ENCODE measurements at places on chromosomes 12 and 14.
A peak's percentile ranks its signal among the peaks of the same experiment; 100 is the strongest.

- DNase-seq: no peak
These were observed 448.6 kb downstream of the RAD51B start for GRCh38 chr14:68268197-68268596.

- DNase-seq: no peak
These were observed 441.6 kb upstream of the FBXO33 start for GRCh38 chr14:39873791-39874190.

DNA sequence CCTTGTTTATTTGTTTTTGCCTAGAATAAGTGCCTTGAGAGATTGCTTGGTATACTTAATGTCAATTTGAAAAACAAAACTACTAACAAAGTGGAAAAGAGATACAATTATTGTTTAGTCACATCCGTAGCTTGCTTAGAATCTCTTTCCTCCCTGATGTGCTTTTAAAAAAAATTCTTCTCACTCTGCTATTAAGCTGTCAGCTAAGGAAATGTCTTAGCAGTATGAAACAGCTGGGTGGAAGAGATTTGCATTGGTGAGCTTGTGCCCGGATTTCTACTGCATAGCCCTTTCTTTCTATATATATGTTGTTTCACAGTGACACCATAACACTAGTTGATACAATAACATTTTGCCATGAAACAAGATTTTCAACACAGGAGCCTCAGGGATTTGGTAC, 229.4 kb upstream of the RGS6 start:
- no peak for DNase-seq

DNA sequence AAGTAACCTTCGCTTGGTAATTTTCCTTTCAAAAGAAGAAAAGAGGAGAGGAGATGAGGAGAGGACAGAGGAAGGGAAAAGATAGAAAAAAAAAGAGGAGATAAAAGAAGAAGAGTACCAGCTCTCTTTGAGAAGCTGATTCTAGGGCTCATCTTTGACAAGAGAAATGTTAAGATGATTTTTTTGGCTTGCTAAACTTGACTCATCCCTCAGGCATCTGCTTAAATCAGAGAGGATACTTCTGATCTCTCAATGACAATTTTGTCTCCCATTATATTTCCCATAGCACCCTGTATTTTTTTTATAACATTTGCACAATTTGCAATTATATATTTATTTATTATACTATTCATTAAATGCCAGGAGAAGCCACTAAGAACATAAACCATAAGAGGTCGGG, 17.1 kb downstream of the SYT1 start:
- DNase-seq: no peak

DNA sequence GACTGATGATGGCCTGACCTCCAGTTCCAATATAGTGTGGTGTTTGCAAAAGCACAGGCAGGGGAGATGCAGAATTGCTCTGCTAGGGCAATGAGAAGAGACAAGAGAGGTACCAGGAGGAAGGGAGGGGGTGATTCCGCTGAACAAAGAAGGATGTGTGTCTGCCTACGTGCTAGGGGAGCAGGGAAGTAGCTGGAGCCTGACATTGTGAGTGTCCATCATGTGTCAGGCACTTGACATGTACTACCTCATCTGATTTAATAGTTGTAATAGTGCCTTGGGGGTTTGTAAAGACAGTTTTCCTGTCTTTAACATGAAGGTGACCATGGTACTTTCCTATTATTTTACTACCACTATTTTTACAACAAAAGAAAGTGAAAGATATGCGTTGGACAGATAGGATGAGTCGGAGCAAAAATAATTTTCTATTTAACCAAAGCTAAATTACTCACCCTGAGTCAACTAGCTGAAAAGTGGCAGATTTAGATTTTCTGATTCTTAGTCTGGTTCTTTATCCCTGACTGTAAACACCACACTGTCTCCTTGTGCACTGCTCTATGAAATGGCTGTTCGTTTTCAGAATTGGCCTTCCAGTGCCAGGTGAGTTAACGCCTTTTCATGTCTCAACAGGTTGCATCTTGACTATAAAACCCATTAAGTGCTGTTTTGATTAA, 33.7 kb upstream of the TEAD4 start:
- DNase-seq: no peak

GRCh38 chr14:50067723-50068495, 48.5 kb downstream of the VCPKMT start:
- peak; percentile 44 for DNase-seq

DNA sequence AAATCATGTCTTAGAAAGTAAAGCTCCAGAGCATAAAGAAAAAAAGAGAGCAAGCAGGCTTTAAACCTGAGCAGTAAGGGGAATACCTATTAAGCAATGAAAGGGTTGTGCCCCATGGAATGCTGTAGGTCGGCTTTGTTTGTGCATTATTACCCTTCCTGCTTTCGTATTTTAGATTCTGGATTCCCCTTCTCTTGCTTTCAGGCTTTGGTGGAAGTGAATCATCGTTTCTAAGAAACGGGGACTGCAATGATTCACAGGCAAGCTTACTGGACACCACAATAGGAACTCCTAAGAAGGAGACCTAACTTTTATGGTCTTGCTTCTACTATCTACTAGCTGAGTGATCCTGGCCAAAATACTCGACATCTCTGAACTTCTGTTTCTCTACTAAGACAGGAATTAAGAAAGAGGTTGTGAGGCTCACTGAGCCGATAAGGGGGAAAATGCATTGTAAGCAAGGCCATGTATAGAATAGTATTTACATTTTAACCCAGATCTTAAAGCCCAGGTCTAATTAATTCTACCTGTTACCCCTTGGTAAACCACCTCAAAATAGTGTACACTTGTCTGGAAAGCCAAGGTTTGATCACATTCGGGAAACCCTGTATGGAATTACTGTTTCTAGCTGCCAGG, 1.2 kb upstream of the BMAL2 start:
- DNase-seq: no peak

GRCh38 chr14:69580009-69580577, 5.4 kb upstream of the CCDC177 start:
- peak; percentile 71 for DNase-seq

DNA sequence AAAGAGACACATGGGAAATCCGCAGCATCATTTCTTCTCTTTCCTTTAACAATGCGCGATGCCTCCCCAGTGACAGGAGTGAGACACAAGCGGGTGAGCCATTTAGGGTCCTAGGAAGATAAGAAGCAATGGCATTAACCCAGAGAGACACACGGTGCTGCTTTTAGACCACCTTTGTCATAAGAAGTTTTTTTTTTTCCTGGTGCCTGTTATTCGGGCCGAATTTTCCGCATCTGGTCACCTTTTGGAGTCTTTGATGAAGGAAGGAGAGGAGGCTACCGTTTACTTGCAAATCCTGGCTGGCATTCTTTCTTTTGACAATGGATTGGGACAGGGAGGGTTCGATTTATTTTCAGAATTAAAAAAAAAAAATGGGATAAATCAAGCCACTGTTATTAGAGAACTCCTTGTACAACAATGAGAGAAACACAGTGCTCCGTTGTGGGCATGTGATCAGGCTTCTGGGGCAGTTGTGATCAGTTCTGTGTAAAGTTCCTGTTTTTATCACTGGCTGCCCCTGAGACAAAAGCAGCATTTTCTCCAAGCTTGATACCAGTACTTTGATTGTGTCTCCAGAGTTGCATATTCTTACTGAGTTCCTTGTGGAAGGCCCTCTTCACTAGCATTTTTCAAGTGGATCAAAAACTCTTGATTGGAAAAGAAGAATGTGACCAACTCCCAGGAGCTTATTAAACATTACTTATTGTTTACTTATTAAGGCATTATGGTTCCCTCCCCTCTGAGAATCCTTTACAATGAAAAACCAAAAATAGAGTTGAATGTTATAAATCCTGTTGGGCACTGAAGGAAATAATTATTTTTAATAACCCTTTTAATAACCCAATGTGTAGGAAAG, 1.1 kb downstream of the DIP2B start:
- no peak for DNase-seq
